Lung microvascular endothelial cell (primary cell): ENCODE measurements at places on chromosomes 6 and 20. TPM values are rescaled to one million over a fixed set of nuclear protein-coding genes. Genes with fewer than 3 reads are reported as not detected.

The HLA-DQB1 gene
- 0.20 TPM in 1 of 2 replicates, not detected in the other for total RNA-seq

The SUMO4 gene
- 0.44 and 1.2 TPM in 2 replicates for total RNA-seq

The FGD2 gene
- not detected in 2 replicates for total RNA-seq

The SNTA1 gene
- total RNA-seq: 5.4 TPM in 2 replicates

The HTR1B gene
- 2.4 and 3.1 TPM in 2 replicates for total RNA-seq

The NRSN1 gene
- not detected in 2 replicates for total RNA-seq

The ASCC3 gene
- 26.8 and 37.7 TPM in 2 replicates for total RNA-seq

The XKR7 gene
- total RNA-seq: under 0.01 TPM in 1 of 2 replicates, not detected in the other

The NOTCH4 gene
- 9.1 and 14.8 TPM in 2 replicates for total RNA-seq

The OOEP gene
- under 0.01 TPM in 1 of 2 replicates, not detected in the other for total RNA-seq

The B3GAT2 gene
- not detected in 2 replicates for total RNA-seq

The NOX3 gene
- not detected in 2 replicates for total RNA-seq

The FRMD1 gene
- total RNA-seq: not detected in 2 replicates

The ZNF311 gene
- under 0.01 and 0.22 TPM in 2 replicates for total RNA-seq

The TCF15 gene
- 0.60 and 0.87 TPM in 2 replicates for total RNA-seq

The TMEM244 gene
- not detected in 2 replicates for total RNA-seq

The KIAA1586 gene
- total RNA-seq: 10.7 and 15.9 TPM in 2 replicates

The TINAG gene
- total RNA-seq: not detected in 2 replicates
